Esophagus squamous epithelium (tissue), 5 donors: ENCODE measurements at places on chromosomes 13 and 19. TPM values are rescaled to one million over a fixed set of nuclear protein-coding genes. Genes with fewer than 3 reads are reported as not detected.
A peak's percentile ranks its signal among the peaks of the same experiment; 100 is the strongest.

GRCh38 chr13:27395007-27395510, 29.4 kb upstream of the GTF3A start:
- no peaks in the 10 kb centered on the region for H3K27me3 ChIP-seq
- no peak overlapping the region for H3K4me3 ChIP-seq
- no peak overlapping the region for H3K27ac ChIP-seq
- H3K36me3 ChIP-seq = no peaks in the 10 kb centered on the region

DNA sequence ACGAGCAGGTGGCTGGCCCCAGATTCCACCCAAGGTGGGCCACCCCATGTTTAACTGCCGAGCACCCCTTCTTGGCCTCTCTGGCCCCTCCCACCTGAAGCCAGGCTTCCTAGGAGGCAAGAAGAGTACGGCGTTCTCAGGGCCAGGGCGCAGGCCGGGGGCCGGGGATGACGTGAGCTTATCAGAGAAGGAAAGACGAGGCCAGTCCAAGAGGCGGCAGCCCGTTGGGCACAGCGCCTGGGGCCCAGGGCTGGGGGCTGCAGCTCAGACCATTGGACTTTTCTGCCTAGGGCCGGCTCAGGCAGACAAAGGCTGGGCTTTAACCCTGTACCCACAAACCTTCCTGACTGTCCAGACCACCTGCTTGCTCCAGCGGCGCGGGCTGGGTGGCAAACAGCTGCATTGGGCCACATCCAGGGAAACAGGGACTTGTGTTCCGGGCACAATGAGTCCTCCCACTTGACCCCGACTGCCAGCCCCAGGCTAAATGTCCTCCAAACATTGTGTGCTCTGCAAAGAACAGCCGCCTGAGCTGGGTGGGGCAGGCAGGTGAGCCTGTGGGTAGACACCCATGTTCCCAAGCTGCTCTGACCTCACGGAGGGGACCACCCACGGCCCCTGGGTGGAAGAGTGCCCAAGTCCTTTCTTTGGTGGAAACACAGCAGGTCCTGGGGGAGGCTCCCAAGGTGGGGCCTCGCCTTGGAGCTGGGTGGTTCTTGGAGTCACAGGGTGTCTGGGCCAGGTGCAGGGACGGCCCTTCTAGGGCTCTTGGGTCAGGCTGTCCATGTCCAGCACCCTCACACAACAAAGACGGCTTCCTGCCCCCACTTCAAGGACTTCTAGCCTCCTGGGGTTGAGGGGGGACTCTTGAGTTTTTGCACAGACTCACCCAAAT, 21.9 kb downstream of the COMP start:
- no peak overlapping the region for H3K27ac ChIP-seq
- no peaks in the 10 kb centered on the region for H3K36me3 ChIP-seq
- H3K4me1 ChIP-seq = peaks cover 10% of the 10 kb centered on the region
- no peak overlapping the region for H3K4me3 ChIP-seq
- H3K27me3 ChIP-seq = no peaks in the 10 kb centered on the region

GRCh38 chr13:27573265-27573664, 47.1 kb downstream of the LNX2 start:
- no peaks in the 10 kb centered on the region for H3K27me3 ChIP-seq
- no peak overlapping the region for H3K4me3 ChIP-seq
- peaks cover 34% of the 10 kb centered on the region for H3K36me3 ChIP-seq

DNA sequence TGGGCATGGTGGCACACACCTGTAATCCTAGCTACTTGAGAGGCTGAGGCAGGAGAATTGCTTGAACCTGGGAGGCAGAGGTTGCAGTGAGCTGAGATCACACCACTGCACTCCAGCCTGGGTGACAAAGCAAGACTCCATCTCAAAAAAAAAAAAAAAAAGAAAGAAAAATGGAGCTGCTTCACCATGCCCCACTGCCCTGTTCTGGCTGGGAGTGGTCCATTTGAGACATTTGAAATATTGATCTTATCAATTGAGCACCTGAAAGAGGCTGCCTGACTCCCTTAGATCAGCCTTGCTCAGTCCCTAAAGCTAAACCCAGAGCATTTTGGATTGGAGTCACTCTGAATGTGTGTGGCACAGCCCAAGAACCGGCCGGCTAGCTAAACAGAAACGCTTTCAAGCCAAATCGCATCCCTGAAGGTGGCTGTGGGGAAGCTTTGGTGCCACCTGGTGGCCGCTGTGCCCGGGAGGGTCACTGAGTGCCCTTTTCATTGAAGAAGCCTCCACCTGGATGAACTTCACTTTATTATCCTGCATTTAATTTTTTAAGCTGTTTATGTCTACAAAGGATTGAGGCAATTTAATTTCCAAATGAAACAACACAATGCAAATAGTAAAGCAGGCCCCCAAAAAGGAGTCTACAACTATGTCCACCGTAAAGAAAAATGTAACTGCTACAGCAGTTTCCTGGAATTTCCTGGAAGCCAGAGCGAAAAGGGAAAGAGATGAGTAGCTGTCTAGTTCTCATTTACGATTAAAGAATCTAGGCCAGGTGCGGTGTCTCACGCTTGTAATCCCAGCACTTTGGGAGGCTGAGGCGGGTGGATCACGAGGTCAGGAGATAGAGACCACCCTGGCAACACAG, 53.1 kb upstream of the SERPINE3 start:
- H3K27ac ChIP-seq = no peak overlapping the region
- no peak for DNase-seq
- no peaks in the 10 kb centered on the region for H3K36me3 ChIP-seq
- H3K27me3 ChIP-seq = no peaks in the 10 kb centered on the region
- no peak overlapping the region for H3K4me3 ChIP-seq

DNA sequence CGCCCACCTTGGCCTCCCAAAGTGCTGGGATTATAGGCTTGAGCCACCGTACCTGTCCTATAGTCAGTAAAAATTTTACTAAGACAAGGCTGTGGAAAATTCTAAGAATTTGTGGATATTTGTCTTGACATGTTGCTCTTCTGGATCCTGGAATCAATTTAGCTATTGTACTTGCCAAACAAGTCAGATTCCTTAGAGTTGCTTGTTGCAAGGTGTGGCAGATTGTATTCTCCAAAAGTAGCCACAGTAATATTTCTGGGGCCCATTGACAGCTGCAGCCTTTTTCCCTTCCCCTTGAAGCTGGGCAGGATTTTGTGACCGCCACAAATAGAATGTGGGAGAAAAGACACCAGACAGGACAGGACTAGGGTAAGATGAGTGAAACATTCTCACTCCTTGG, 98.8 kb upstream of the TMTC4 start:
- H3K4me3 ChIP-seq = no peak overlapping the region
- H3K4me1 ChIP-seq = peaks cover 5% of the 10 kb centered on the region
- peak overlapping the region; percentile 64 for H3K27ac ChIP-seq
- DNase-seq = no peak

- H3K27me3 ChIP-seq = no peaks in the 10 kb centered on the region
- peaks cover 31% of the 10 kb centered on the region for H3K4me1 ChIP-seq
- DNase-seq = no peak
- no peaks in the 10 kb centered on the region for H3K36me3 ChIP-seq
- H3K4me3 ChIP-seq = no peak overlapping the region
- H3K27ac ChIP-seq = no peak overlapping the region
These were observed 31.6 kb upstream of the SLC46A3 start for GRCh38 chr13:28750187-28751045.

Gene PCDH17
- 1.8 TPM for total RNA-seq

Gene ATP13A1
- 124 TPM for total RNA-seq

Gene ZNF492
- total RNA-seq = 0.09 TPM
